NCI-H226 (cell line): ENCODE measurements at places on chromosomes 5 and 9.

DNA sequence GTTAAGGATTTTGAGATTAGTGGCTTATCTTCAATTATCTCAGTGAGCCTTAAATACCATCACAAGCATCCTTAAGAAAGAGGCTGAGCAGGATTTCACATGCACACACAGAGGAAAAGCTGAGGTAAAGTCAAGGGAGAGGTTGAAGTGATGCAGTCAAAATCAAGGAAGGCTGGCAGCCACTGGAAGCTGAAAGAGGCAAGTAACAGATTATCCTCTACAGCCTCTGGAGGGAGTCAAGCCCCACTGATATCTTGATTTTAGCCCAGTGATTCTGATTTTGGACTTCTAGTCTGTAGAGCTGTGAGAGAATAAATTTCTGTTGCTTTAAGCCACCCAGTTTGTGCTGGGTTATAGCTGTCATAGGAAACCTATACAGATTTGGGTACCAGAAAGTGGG is 80.1 kb downstream of the ANKRD31 start:
- DNase-seq = no peak

- no peak for DNase-seq
Measured at GRCh38 chr5:83589786-83590185, 118.2 kb downstream of the VCAN start.

DNA sequence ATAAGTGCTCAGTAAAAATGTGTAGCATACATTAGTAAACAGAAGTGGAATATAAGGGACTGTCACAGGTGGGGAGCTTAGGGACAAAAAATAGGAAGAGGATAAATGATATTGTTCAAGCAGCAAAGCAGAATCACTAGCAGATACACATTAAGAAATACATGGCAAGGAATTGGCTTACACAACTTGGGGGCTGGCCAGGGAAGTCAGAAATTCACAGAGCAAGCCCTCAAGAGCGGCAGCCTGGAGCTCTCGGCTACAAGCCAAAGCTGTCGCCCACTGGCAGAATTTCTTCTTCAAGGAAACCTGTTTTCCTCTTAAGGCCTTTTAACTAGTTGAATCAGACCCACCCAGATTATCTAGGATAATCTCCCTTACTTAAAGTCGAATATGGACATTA is 73.0 kb upstream of the SMIM23 start:
- DNase-seq = no peak

DNA sequence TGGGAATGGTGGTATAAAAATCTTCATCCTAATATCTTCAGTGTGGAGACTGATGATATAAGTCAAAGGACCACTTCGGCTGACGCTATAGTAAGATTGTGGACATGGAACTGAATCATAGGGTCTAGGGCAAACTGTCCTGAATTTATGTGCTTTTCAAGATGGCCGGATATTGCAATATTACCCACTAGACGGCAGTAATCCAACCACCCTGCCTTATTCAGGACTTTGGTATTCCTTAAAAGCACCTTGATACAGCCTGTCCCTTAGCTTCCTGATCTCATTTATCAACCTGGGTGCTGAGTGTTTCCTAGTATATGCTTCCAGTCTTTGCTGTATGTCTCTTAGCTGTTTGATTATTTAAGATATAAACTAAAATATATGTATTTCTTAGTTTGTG is 71.2 kb upstream of the COX7C start:
- DNase-seq = no peak

- DNase-seq = no peak
Measured at GRCh38 chr5:122941737-122942136, 94.8 kb downstream of the PPIC start.

DNA sequence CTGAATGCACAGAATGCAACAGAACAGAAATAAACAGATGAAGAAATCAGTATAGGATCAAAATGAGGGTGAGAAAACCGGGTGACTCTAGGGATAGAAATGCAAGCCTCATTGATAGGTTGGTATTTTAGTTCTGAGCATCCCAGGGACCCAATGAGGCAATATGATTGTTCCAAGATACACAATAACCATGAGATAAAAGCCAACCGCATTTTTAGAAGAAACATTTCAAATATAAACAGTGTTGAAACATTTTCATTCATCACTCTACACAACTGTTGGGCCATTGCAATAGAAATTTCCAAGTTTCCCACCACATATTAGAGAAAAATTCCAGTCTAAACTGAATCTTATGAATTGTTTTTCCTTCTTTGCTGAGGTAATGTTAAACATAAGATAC is 452.3 kb upstream of the PTGER4 start:
- no peak for DNase-seq

- DNase-seq = no peak
Measured at GRCh38 chr9:87991151-87991870, 17.0 kb upstream of the CDK20 start.

- no peak for DNase-seq
Measured at GRCh38 chr5:156892223-156892622, 42.1 kb downstream of the PPP1R2B start.

DNA sequence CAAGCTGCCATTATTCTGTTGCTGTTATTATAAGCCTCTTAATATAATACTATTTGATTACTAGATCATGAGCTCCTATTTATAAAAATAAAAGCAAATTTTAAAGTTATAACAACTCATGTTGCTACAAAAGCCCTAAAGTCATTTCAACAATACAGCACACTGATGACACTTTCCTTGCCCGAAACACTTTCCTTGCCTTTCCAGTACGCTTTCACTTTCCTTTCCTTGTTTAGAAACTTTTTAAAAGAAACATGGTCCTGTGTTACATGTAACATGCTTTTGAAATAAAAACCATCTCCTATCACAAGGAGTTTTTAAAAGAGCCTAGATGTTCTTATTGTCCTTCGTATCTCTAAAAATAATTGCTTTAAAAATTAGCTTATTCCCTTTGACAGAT is 688.4 kb downstream of the PTPRD start:
- no peak for DNase-seq

DNA sequence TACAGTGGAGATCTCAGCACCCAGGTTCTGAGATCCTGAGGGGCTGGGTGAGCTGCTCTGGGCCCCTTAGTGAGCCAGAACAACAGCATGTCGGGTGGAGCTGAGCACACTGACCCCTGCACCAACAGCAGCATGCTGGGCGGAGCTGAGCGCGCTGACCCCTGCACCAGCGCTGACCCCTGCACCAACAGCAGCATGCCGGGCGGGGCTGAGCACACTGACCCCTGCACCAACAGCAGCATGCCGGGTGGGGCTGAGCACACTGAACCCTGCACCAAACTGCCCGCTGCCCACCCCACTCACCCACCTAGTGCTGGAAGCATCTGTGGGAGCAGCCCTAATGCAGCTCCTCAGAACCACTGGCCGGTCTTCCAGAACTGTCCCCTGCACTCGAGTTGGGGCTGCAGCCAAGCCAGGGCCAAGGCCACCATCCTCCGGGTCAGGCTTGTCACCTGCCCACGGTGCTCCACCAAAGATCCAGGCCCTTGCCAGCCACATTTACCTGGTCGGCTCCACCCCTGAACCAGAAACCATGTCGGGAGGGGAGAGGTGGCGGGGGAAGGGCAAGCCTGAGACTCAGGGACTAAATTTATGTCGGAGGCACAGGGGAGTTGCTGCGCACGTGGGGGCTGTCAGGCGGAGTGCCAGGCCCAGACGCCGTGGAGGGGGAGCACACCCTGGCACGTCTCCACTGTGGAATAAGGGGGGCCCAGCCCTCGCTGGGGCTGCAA is 80.3 kb downstream of the ADAMTS2 start:
- DNase-seq = no peak

- no peak for DNase-seq
Measured at GRCh38 chr5:157232706-157233105, 33.2 kb upstream of the CYFIP2 start.
